Stimulated activated CD4-positive, alpha-beta T cell treated with anti-CD3 and anti-CD28 coated beads, TNF-alpha, amount 100 ng/mL, for 48 hours (primary cell): ENCODE measurements at places on chromosomes 3 and 15.

GRCh38 chr3:194025951-194026350 is 110.0 kb upstream of the HES1 start:
- DNase-seq: no peak

DNA sequence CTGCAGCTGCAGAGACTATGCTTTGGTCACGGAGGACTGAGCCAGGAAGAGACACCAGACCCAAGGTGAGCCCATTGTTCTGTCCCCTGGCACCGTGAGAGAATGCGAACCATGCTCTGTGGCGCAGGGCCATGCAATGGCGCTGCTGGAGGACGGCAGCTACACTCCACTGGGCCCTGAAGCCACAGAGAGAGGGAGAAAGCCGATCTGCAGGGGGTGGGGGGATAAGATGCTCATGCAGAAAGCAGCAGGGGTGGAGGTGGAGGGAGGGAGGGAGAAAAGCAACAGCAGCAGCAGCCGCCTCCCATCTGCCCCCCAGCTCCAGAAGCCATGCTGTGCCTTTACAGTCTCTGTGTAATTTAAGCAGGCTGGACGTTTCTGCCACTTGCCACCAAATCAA is 5.3 kb downstream of the BDH1 start:
- no peak for DNase-seq

GRCh38 chr15:70314018-70314354 is 216.3 kb upstream of the TLE3 start:
- no peak for DNase-seq

- no peak for DNase-seq
Observed at GRCh38 chr15:65902373-65902772, 33.1 kb downstream of the RAB11A start.

- no peak for DNase-seq
Observed at GRCh38 chr3:104180906-104181305, 1185.8 kb upstream of the ALCAM start.

DNA sequence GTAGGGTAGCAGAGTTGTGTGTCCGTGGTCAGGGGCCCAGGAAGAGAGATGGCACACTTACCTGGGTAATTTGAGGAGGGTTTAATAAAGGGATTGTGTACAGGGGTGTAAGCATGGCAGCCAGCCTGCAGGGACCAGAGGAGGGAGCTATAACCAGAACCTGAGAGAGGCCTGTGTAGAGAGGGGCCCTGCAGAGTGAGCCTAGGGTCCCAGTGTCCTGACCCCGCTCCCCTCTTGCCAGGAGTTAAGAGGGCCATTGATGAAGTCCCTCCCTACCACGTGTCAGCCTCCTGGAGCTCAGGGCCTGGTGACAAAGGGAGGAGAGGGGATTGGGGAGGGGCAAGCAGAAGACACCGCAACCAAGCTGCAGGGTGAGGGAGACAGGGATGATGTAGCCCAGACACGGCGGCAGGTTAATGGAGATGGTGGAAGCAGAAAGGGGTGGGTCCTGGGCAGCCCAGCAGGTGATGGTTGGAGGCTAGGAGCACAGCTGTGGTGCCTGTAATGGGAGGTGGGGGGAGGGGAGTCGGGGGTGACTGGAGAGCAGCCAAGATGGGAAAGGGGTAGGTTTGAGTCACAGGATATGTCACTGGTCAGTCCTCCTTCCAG is 165.4 kb upstream of the TOPAZ1 start:
- no peak for DNase-seq

DNA sequence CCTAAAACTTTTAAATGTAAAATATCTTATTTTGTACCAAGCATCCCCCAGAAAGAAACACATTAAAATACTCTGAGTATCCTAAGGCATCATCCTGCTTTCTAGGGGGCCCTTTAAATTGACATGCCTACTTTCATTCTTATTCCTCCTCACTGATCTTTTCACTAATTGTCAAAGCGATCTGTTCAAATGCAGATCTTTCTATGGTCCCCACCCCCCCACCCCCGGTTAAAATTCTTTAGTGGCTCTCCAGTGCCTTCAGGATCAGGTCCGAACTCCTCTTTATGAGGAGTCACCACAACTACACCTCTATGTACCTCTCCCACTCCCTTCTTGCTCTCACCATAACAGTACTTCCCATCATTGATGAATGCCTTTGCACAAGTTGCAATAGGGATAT is 19.2 kb upstream of the TFDP2 start:
- no peak for DNase-seq

DNA sequence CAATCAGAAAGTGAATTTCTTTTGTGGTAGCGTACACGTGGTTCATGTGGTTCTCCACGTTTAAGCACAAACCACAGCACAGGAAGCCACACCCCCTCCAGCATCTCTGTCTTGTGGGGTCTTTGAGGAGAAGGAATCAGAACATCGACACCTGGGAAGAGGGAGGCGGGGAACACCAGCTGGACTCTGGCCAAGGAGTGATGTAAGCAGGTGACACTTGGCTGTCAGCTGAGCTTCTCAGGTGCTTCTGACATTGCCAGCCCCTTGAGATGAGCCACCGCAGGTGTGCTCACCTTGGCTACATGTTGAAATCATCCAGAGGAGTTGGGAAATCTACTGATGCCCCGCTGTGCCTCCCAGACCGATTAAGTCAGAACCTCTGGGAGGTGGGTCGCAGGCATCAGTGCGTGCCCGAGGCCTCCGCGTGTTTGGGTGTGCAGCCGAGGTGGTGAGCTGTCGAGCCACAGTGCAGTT is 85.0 kb downstream of the FAM81A start:
- no peak for DNase-seq

DNA sequence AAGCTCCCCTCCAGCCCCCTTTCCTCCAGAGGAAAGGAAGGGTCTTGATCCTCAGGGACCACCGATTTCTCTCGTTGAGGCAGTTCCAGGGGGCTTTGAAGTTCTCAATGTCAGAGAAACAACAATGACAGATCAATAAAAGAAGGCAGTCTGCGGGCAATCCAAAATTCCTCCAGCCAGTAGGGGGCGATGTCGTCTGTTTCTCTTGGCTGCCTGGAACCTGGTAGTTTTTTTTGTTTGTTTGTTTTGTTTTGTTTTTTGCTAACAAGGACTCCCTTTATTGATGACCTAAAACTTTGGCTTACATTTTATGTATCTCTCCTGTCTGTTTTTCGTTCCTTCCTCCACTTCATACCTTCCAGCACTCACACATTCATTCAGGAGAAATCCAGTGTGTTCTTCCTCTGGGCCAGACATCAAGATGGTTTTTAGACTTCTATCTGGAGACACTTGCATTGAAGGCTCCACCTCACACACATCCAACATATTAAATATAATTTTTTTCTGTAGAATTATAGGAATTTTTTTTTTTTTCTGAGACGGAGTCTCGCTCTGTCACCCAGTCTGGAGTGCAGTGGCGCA is 276.6 kb downstream of the RPLP1 start:
- peak; percentile 68 for DNase-seq

GRCh38 chr15:72492733-72493132 is 18.6 kb downstream of the ARIH1 start:
- DNase-seq: no peak

DNA sequence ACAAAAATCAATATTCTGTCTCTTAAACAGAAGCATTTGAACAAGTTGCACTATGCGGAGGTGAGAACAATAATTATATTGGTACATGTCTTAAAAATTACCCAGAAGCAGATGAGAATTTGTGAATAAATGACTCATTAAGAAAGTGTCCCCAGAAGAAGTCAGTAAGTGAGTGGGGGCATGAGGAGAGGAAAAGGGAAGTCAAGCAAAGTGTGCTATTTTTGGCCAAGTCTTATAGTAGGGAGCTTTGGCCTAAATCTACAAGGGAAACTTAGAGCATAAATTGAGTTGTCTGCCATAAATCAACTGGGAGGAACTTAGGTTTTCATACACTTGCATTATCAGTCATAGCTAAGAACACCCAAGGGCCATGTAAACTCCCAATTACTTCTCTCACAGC is 86.9 kb upstream of the SATB1 start:
- no peak for DNase-seq

- DNase-seq: no peak
Observed at GRCh38 chr15:40960925-40961324, 7.7 kb downstream of the CHAC1 start.

GRCh38 chr3:164852866-164853265 is 225.4 kb downstream of the SI start:
- DNase-seq: no peak

DNA sequence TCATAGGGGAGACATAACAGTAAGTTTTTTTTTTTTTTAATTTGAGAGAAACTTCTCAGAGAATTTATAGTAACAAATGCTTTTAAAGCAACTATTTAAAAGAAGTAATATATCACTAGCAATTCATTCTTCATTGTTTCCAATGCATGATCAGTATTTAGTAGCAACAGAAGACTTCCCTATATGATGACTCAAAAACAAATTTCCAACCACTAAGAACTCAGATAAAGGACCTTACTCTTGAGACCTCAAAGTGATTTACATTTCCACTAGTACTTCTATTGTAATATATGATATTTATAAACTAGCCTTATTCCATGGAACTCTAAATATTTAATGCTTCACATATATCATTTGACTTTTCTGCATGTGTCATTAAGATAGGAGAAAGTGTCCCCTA is 356.3 kb downstream of the ZBTB20 start:
- DNase-seq: no peak

- no peak for DNase-seq
Observed at GRCh38 chr3:122937745-122938144, 89.8 kb downstream of the SEMA5B start.

DNA sequence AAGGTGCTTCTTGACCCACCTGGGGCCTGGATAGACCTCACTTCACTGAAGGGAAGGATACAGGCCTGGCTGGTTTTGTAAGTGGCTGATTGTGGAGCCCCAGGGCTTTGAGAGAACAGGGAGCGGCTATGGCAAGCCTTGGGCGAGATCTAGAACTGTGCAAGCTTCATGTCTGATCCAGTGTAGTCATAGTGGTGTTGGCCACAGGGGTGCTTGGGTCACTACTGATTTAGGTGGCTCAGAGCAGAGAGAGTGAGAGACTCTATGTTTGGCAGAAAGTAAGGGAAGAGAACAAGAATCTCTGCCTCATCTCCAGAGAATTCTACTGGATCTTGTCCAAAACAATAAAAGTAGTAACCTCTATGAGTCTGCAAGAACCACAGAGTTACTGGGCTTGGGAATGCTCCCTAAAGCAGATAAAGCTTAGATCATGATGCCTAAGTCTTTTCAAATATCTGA is 394.2 kb upstream of the EPHA3 start:
- DNase-seq: no peak

DNA sequence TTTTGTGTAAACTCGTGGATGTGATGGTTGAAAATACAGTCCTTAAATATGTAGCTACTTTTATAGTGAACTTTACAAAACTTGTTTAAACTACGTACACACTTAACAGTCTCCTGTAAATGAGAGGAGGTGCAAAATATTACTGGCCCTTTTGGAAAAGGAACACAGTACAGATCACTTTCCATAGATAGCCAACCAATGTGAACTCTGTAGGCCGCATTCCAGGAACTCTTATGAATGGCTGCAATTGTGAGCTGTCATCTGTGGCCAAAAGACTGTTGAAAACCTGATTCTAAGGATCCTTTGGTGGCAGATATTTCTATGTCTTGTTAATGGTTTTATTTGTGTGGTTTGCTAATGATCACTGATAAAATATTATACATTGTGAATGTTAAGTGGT is 6.2 kb downstream of the TSC22D2 start:
- DNase-seq: no peak

- DNase-seq: no peak
Observed at GRCh38 chr15:90259524-90259923, 5.9 kb upstream of the NGRN start.

DNA sequence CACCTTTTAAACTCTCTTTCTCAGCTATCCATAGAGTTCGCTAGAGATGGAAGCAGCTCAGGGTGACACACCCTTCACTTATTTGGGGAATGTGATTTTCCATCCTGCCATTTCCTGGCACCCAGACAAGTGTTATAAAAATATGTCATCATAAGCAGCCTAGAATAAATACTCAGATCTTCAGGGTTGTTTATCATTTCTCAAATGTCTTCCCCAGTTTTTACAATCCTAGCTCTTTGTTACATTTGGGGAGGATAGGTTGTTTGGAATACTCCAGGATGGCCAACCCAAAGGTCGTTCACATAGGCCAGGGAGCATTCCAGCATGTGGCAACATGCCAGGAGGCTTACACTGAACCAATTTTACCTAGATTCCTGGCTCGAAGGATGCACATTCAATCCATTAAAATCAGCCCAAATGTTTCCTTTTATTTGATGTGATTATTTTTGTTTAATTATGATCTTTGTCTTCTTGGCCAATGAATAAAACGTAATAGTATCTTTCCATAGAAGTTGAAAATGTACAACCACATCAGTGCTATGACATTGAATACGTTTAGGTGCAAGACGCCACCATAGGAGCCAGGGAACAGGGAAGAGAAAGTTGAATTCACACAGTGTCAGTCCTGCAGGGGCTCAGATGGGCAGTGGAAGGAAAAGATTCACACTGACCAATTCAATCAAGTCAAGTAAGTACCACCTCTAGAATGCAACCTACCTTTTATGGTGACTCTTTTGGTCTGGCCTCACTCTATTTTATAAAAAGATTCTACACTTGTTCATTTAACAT is 537.7 kb upstream of the MDFIC2 start:
- DNase-seq: no peak

DNA sequence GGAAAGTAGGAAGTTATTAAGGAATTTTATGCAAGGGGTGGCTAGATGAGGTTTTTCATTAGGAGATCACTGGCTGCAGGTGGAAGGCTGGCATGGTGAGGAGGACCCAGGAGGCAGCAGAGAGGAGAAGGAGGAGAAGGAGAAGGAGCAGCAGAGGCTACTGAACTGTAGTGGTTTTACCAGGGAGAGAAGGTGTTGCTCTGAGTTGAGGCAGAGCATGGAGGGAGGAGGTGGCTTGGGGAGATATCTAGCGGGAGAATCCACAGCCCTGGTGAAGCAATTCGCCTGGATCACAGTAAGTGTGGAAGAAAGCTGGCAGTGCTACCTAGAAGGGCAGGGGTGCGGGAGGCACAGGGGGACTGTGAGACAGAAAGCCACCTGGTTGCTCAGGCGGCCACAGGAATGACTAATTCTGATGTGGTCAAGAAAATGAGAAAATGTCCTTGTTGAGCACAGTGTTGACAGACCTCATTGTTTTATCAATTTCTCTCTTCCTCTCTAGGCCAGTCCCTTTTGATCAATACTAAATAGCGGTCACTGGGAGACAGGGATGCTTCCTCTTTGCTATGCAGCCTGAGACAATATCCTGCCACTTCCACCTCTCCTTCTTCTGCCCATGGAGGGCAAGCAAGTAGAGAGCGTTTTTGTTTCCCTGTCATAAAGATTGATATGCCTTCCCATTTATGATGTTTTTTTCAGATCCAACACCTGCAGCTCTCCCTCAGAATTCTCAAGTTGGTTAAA is 94.6 kb downstream of the EEFSEC start:
- no peak for DNase-seq

DNA sequence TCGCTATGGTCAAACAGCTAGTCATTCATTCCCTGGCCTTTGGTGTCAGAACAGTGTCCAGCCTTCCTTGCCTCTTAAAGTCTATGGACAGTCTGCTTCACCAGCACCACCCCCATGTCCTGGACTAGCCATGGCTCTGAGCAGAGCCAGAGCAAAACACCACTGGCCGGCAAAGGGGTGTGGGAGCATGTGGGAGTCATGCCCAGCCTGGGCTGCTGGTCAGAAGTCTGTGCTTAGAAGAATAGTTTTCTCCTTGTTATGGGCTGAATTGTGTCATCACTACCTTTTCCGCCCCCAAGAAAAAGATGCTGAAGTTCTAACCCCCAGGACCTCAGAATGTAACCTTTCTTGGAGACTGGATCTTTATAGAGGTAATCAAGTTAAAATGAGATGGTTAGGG is 132.9 kb upstream of the LPP start:
- DNase-seq: no peak
